ENCODE measurements at places on chromosomes 12 and 14.

DNA sequence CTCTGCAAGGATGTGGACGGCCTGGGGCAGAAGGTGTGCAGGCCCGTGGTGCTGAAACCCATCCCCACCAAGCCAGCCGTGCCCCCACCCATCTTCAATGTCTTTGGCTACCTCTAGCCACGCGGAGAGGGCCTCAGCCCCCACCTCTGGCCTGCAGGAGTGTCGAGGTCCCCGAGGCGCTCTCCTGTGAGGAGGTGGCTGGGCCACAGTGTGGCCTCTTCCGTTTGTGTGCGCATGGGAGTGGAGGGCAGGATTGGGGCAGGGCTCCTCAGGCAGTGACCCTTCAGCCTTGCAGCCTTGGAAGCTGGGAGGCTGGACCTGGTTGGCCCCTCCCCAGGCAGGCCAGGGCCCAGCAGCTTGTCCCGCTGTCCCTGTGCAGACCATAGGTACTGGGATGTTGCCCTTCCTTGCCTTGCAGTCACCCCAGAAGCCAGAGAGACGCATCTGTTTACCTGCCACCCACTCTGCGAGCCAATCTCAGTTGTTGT lies 1.9 kb downstream of the FAM181A start:
- DNase-seq, result no peak

- DNase-seq, result no peak
Observed at GRCh38 chr14:93044121-93044520, 71.6 kb downstream of the ITPK1 start.

DNA sequence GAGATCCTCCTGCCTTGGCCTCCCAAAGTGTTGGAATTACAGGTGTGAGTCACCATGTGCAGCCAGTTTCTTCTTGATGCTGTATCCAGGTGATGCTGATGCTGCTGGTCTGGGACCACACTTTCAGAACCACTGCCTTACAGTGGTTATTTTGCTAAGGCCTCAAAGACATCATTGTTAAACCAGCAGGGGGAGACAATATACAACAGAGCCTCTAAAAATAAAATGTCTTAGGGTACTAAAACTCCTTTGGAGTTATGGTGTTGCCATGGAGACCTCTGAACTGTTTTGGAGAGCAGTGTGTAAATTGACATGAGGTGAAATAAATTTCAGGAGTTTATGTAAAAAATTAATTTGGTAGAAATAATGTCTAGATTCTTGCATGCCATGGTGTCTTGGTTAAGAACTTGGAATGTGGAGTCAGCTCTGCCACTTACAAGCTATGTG lies 1.1 kb upstream of the ARG2 start:
- DNase-seq, result peak; percentile 41

- peak; percentile 35 for DNase-seq
Observed at GRCh38 chr12:108511633-108512540, 3.2 kb upstream of the FICD start.

GRCh38 chr14:22266683-22267082 lies 322.3 kb downstream of the DAD1 start:
- peak; percentile 7 for DNase-seq

- DNase-seq, result peak; percentile 51
Observed at GRCh38 chr14:75123991-75124390, 2.9 kb downstream of the NEK9 start.

DNA sequence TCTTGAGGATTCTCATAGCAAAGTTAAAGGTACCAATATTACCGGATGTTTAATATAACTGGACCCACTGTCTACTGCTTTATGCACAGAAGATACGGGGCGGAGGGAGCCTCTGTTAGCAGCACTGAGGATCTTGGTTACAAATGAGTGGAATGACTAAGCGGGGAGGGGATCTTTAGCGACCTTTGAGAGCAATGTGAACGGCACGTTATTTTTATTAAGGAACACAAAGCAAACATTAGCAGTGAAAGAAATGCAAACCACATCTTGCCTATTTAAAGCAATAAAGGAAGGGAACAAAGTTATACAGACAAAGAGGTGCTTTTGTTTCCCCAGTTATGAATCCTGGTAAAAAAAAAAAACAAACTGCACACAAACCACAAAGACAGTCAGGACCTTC lies 27.1 kb upstream of the PRMT8 start:
- no peak for DNase-seq

DNA sequence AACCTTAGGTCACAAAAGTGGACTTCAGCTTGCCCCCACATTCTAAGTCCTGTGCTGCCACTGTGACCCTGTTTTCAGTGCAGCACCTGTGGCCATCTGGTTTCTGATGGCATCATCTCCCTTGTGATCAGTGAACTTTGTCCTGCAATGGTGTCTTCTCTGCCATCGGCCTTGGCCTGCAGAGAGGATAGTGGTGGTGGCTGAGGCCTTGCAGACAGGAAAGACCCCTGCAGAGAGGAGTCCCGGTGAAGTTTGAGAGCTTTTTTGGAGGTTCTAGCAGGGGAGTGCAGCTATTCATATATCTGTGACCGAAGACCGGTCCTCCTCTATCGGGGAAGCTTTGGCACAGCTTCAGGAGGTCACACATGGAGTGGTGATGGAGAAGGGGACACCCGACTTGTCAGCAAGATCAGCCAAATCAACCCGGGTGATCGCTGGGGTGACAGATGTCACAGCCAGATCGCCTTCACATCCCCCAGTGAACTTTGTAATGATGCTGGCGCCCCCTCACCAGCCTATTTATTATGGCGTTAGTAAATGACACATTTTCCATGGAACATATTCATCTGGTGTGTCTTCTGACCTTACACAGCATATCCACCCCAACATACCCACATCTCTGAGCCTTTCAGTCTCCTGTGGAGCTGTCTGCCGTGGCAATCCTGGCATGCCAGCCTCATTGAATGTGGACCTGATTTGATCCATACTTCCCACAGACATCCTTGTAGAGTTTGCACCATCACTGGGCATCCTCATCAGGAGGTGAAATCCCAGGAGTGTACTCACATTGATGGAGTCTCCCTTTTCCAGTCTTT lies 136.1 kb downstream of the PAPOLA start:
- no peak for DNase-seq

GRCh38 chr14:63912286-63912685 lies 59.5 kb downstream of the SYNE2 start:
- no peak for DNase-seq

DNA sequence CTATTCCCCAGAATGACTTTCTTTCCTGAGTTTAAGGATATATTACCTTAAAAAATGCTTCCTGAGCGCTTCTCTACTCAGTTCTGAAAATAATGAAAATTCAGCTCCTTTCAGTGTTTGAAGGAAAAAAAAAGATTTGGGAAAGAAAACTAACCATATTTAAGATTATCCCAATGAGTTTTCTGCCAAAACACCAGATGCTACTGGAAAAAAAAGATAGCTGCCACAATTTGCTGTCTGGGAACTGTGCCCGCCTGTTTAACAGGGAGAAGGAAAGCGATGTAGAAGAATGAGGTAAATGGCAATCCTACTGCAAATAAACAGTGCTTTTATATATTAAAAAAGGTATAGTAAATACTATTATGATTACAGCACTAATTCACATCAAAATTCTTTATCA lies 367.6 kb upstream of the PRICKLE1 start:
- DNase-seq, result no peak

DNA sequence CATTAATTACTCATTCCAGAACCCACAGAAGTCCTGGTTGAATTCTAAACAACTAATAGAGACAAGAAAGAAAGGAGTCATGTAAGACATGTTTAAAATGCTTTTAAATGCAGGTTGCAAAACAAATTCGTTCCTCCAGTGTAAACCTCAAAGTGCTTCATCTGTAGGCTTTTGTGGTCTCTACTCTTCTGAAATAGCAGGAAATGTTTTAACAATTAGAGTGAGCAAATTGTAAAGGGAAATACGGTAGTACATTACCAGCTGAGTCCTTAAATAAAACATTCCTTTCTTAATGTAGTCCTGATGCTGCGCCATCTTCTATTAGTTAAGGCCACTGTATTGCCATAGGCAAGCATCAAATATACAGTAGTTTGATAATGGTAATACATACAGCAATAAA lies 1934.2 kb upstream of the SEL1L start:
- no peak for DNase-seq

DNA sequence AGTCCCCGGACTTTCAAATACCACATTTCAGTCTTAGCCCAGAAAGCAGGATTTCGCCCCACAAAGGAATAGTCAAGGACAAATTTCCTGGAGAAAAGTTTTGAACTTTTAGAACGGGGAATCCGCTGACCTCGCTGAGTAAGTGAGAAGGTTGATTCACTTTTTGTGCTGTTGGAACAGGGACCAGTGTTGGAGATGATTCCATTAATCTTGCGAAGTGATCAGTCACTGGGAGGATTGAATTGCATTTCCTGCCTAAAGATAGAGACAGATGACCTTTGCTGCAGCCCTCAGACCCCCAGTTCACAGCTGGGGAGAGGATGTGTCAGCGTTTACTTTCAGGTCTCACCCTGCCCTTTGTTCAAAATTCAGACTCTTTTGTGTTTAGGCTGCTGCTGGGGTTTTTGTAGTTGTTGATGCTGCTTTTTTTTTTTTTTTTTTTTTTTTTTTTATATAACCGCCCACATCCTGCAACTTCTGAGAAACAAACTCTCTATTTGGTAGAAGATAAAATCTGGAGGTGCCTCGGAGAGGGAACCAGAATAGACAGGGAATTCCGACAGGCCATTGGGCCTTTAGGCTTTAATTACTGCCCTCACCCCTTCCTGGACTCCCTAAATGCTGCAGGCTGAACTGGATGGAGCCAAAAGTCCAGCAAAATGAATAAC lies 9.8 kb upstream of the KDM2B start:
- peak; percentile 11 for DNase-seq

DNA sequence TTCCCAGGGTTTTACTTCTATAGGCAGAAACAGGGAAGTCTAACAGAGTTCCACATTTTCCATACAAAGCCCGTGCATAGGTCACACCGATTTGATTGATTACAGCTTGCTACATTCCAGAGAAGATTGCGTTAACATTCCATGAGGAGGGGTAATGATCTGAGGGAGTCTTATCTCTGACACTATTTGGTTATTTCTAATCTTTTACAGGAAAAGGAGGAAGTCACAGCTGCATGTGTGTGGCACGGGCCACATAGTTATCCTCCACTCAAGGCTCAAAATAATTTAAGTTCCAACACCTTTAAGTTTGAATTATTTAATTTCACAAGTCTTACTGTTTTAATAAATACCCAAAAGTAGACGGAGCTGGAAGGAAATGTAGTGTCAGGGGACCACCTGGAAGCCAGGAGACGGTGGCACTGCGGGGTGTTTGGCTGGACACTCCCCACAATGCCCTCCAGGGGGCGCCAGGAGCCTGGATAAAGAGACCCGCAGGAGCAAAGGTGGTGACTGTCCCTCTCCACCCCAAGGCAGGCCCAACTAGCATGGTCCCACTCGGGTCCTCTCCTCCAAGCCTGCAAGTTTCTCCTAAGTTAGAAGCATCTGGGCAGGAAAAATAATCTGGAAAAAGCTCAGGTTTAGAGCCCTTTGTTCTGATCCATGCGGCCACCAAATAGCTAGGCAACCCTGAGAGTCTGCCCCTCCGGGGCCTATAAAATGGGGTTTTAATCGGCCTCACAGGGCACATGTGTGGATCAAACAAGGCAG lies 20.2 kb downstream of the KRT8 start:
- peak; percentile 32 for DNase-seq

- peak; percentile 70 for DNase-seq
Observed at GRCh38 chr12:65500091-65500900, 221.8 kb downstream of the MSRB3 start.

- no peak for DNase-seq
Observed at GRCh38 chr12:96171905-96172304, 22.3 kb upstream of the ELK3 start.

DNA sequence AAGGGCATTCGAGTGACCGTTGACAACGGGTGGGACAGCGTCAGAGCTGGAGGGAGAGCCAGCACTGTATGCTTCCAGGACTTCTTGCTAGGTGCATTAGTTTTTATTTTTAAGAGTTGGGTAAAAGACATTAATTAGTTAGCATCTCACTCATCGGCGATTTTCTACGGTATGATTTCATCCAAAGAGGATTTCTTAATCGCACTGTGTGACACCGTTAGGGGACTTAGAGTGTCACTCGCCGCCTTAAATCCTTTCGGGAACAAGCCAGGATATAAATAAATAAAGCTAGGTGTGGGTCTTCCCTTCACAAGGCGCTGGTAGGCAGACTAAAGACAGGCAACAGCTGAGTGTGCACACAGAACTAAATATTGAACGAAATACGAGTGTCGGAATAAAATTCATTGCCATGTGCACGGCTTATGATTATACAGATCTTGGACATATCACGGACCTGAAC lies 869 bp upstream of the NOVA1 start:
- DNase-seq, result no peak

GRCh38 chr14:86091811-86092210 lies 561.9 kb downstream of the FLRT2 start:
- no peak for DNase-seq

GRCh38 chr12:121917950-121918678 lies at the start of gene CFAP251:
TSS of gene CFAP251 (plus strand) at chr12:121918592. CDS start at chr12:121921306, 2,714 bp downstream.
- no peak for DNase-seq

DNA sequence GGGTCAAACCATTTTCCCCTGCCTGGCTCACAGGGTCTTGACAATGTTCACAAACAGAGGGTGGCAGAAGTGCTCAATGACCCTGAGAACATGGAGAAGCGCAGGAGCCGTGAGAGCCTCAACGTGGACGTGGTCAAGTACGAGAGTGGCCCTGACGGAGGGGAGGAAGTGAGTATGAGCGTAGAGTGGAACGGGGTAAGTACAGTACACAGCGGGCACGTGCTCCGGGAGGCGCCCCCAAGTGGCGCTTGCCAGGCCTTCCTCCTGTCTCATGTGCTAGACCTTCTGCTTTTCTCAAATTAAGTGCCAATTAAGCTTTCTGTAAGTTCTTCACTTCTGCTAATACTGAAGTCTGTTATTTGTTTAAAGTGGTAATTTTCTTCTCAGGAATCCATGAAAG lies 35.9 kb downstream of the XRCC3 start:
- DNase-seq, result no peak

GRCh38 chr14:62455446-62455845 lies 589.8 kb downstream of the KCNH5 start:
- no peak for DNase-seq

DNA sequence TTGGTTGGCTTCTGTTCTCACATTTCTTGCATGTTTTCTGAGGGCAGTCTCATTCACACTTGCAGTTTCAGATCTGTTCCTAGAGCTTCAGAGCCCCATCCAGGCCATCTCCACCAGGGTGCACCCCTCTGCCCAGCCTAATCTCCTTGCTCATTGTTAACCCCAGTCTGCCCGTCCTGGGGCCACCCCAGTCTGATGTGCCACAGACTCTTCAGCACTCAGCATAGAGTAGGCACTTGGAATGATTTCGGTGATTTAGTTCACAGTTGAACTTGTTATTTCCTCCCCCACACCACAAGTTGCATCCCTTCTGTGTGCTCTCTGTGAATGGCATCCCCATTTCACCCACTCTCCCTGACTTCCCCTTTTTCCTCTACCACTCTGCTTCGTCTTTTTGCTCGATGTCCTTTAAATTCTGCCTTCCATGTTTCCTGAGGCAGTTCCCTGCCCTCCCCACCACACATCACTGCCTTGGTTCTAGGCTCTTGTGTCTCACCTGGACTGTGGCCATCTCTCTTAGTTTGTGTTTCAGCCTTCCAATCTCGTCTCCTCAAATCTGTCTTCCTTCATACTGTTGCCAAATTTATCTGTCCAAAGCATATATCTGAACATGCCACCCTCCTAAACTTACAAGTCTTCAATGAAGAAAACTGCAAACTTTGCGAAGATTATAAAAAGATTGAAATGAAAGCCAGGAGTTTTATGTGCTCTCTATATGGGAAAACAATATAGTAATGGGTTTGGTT lies 41.5 kb downstream of the ANO6 start:
- DNase-seq, result no peak

Measured in RCC 7860 (cell line).